ENCODE measurements at places on chromosomes 3 and 15. TPM values are rescaled to one million over a fixed set of nuclear protein-coding genes. Genes with fewer than 3 reads are reported as not detected.

Gene RYR3
- total RNA-seq, result 0.08 TPM

Gene RBP2
- total RNA-seq, result not detected

Gene C3orf22
- not detected for total RNA-seq

Gene CHRM5
- total RNA-seq, result not detected

Gene EXD1
- total RNA-seq, result not detected

Gene CPNE9
- total RNA-seq, result 0.16 TPM

Gene SCAMP5
- 3.0 TPM for total RNA-seq

Gene NEK11
- total RNA-seq, result 1.3 TPM

Gene APOD
- 92.5 TPM for total RNA-seq

All from left ventricle myocardium inferior (tissue), 1 donor.